ENCODE measurements at places on chromosomes 2 and 18.

DNA sequence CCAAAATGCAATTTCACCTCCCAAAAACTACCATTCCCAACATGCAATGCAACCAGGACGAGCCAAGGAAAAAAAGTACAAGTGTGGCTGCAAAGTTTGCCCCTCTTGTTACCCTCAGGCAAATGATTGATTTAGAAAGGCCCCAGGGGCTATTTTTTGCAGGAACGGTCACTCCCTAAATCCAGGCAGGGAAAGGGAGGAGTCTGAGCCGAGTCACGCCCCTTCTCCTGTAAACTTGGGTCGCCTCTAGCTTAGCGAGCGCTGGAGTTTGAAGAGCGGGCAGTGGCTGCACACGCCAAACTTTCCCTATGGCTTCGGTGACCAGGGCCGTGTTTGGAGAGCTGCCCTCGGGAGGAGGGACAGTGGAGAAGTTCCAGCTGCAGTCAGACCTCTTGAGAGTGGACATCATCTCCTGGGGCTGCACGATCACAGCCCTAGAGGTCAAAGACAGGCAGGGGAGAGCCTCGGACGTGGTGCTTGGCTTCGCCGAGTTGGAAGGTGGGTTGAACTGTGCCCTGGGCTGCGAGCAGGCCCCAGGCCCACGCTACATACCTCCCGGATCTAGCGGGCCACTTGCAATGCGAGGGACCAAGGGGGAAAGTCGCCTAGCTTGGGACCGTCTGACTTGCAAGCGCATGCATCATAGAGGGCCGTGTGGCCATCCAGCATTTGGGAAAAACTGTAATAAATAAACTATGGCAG lies at the start of gene GALM:
Gene GALM, plus strand, starts transcription at position 261 of the 702 bp plus-strand sequence. Its CDS starts 48 bp downstream, at position 309.
- no peak for DNase-seq

- no peak for DNase-seq
Measured at GRCh38 chr2:132680544-132680943, 10.5 kb upstream of the LYPD1 start.

DNA sequence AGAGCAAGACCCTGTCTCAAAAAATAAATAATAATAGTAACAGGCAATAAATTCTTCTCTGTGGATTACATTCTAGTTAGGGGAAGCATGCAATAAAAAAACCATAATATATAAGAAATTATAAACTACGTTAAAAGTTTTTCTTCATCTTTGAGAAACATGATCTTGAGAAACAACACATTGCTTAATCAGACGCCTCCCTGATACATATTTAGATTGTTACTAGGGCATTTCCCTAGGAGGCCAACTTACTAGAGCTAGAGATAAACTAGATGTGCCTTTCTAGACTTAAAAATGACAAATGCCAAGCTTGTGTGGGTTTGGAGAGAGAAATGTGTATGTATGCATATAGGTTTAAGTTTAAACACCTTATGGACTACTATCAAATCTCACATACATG lies 76.3 kb upstream of the GALNT5 start:
- no peak for DNase-seq

- DNase-seq = no peak
Measured at GRCh38 chr2:193482557-193482956, 1287.8 kb upstream of the TMEFF2 start.

- DNase-seq = no peak
Measured at GRCh38 chr2:240343548-240343947, 91.9 kb upstream of the GPC1 start.

DNA sequence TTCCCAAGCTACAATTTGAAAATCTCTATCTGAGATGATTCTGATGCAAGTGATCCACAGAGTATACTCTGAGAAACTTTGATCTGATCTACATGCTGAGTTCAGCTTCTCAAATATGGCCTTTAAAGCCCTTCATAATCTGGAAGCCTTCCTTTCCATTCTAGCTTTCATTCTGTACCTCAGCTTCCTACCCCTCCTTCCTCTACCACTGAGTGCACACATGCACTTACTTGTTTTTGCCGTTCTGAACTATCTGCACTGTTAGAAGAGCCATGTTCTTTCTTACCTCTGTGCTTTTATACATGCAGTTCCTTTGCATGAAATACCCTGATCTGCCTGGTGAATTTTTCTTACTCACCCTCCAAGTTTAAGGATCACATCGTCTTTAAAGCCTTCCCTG lies 25.0 kb downstream of the REL start:
- no peak for DNase-seq

- no peak for DNase-seq
Measured at GRCh38 chr2:33723329-33723728, 124.2 kb upstream of the FAM98A start.

DNA sequence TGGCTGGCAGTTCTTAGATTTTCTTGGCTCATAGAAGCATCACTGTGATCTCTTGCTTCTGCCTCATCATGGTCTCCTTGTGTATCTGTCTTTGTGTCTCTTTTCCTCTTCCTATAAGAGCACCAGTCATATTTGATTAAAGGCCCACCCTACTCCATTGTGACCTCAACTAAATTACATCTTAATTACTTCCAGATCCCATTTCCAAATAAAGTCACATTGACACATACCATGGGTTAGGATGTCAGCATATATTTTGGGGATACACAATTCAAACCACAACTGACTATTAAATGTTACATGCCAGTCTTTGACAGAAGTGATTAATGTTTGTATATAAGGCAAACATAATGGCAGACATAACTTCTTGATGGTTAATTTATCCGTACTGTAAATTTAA lies 27.3 kb upstream of the TMX3 start:
- DNase-seq = no peak

- DNase-seq = no peak
Measured at GRCh38 chr18:35851286-35851970, 121.1 kb upstream of the RMP24 start.

GRCh38 chr2:175595139-175595538 lies 406.9 kb downstream of the LNPK start:
- DNase-seq = no peak

- no peak for DNase-seq
Measured at GRCh38 chr2:44330801-44331200, 30.5 kb downstream of the PREPL start.

- DNase-seq = no peak
Measured at GRCh38 chr2:27496357-27497287, at the start of gene GCKR. GCKR (plus strand) TSS chr2:27496839; CDS start chr2:27496905, 66 bp downstream.

GRCh38 chr2:232900811-232901735 lies 31.0 kb downstream of the SNORC start:
- DNase-seq = no peak

GRCh38 chr2:23596316-23596885 lies 211.4 kb downstream of the KLHL29 start:
- no peak for DNase-seq

DNA sequence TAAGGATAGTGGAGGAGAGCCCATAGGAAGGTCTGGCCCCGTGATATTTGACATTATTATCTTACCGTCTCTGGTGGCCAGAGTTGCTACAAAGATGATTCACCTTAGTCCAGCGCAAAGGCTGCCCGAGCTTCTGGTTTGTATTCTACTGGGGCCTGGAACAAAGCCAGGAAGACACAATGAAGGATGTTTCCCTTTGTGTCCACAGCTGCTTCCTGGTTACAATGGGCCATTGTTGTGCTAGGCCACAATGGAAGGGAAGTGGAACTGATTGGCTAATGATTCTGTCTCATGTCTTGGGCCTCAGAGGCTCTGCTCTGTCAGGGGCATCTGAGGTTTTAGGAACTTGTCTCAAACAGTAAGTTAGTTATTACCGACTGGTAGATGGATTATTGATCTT lies 132.2 kb downstream of the TDRD15 start:
- no peak for DNase-seq

GRCh38 chr2:179726461-179727180 lies 134.8 kb downstream of the ZNF385B start:
- no peak for DNase-seq

- no peak for DNase-seq
Measured at GRCh38 chr2:70850925-70851324, 15.3 kb upstream of the CD207 start.

DNA sequence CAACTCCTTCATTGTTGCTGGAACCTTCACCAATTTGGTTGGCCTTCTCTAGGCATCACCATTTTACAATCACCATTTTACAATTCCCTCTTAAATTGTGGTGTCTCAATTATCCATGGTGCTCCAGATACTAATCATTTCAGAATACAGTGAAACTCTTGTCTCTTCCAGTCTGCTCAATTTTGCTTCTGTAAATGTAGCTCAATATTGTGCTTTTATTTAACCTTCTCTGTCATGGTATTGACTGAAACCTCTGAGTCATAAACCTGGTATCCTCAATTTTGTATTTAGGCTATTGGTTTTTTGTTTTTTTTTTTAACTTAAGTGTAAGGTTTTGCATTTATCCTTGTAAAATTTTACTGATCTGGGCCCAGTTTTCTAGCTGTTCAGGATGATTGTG lies 16.1 kb downstream of the STRADB start:
- DNase-seq = no peak

- DNase-seq = no peak
Measured at GRCh38 chr18:70082430-70082829, 123.1 kb downstream of the RTTN start.

DNA sequence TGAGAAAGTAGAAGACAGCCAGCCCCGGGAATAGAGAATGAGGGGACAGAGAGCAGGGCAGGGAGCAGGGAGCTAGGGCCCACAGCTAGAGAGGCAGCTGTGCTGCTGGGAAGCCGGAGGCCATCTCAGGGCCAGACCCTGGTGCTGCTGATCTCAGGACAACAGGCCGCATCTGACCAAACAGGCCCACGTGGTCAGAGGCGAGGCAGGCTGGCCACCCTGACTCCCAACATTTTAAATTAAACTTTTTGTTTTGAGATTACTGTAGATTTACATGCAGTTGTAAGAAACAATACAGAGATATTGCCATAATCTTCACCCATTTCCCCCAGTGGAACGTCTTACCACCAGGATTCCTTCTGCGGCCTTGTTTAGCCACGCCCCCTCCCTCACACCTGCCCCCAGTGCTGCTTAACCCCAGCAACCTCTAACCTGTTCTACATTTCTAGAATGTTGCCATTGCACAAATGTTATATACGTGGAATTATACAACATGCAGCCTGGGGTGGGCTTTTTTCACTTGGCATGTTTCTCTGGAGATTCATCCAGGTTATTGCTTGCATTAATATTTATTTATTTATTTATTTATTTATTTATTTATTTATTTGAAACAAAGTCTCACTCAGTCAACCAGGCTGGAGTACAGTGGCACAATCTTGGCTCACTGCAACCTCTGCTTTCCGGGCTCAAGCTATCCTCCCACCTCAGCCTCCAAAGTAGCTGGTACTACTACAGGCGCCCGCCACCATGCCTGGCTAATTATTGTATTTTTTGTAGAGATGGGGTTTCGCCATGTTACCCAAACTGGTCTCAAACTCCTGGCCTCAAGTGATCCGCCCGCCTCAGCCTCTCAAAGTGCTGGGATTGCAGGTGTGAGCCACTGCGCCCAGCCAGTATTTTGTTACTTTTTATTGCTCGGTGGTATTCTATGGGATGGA lies 48.6 kb upstream of the GPR17 start:
- no peak for DNase-seq

DNA sequence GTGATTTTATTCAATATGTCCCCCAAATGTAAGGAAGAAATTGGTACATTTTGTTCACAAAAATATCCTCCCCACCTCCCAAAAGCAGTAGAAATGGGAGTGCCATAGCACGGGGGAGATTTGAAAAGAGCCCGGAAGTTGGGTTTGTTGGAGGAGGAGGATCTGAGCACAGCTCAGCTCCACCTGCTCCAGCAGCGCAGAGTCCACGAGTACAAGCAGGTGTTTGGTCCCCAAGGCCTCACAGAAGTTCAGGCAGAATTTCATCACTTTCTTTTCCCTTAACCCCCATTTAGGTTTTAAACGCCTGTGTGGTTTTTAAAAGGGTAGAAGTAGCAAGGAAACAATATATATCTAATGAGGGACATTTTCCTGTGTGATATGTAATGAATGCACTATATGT lies 56.0 kb downstream of the TRAPPC12 start:
- DNase-seq = no peak

DNA sequence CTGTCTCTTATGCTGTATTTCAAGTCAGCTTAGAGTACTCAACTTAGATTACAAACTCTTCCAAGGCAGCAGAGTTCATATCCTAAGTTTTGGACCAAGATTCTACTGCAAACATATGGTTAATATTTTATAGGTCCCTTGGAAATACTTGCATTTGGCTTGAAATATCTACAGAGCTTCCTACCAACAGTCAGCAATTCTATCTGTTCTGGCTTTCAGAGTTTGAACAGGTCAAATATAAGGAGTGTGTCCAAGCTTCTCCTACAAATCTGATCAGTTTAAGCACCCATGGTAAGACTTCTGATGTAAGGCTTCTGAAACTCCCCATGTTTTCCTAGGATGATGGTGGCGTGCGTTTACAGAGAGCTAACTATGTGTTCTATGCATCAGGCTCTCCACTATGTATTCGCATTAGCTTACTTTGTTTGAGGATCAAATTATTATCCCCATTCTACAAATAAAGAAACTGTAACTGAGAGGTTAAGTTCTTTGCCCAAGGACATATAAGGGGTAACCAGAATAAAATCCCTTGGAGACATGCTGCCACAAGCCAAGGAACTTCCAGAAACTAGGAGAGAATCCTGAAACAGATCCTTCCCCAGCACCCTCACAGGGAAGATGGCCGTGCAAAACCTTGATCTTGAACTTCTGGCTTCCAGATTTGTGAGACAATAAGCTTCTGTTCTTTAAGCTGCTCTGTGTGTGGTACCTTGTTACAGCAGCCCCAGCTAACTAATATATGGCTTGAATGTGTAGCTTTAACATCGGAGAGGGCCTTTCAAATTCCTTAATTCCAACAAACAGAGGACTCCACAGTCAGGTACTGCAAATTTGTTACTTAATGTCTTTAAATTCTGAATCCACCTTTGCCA lies 55.1 kb downstream of the ATP8B1 start:
- DNase-seq = no peak

DNA sequence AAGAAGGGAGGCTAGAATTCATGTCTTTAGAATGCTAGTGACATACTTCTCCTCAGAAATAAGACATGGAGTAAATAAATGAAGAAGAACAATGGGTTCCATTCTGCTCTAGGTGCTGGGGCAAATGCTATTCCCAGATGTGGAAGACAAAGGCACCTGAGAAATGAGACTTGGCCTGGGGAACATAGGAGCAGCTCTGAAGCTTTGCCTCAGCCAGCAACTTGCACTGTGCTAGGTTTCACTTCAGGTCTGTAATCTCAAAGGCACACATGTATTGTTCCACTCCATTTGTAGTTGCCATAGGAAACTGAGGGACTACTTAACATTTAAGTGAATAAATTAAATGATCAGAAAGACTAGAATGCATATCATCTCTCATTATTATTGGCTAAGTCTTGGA lies 538.9 kb upstream of the REG3G start:
- no peak for DNase-seq

- DNase-seq = peak; percentile 41
Measured at GRCh38 chr2:25276569-25277465, 64.9 kb downstream of the DNMT3A start.

- no peak for DNase-seq
Measured at GRCh38 chr2:240787521-240788472, 32.2 kb downstream of the KIF1A start.

GRCh38 chr2:27177441-27178351 lies 28.9 kb downstream of the TCF23 start:
- DNase-seq = no peak

- DNase-seq = no peak
Measured at GRCh38 chr18:45106331-45106774, 425.7 kb downstream of the SETBP1 start.
